ENCODE measurements at places on chromosomes 3 and 15. TPM values are rescaled to one million over a fixed set of nuclear protein-coding genes. Genes with fewer than 3 reads are reported as not detected.

The KCNMB3 gene
- total RNA-seq, result 1.4 TPM

The PTPRG gene
- 0.21 TPM for total RNA-seq

The P2RY1 gene
- 1.1 TPM for total RNA-seq

The CCDC39 gene
- not detected for total RNA-seq

The GP5 gene
- 0.28 TPM for total RNA-seq

The TTLL13 gene
- 1.1 TPM for total RNA-seq

The PLCH1 gene
- 0.58 TPM for total RNA-seq

The EFCAB12 gene
- 0.56 TPM for total RNA-seq

The FSTL1 gene
- 0.16 TPM for total RNA-seq

The NRROS gene
- 37.5 TPM for total RNA-seq

- DNase-seq, result no peak
Observed at GRCh38 chr3:171935261-171936123, 92.3 kb downstream of the TMEM212 start.

- DNase-seq, result no peak
Observed at GRCh38 chr3:128354788-128355542, 111.7 kb downstream of the DNAJB8 start.

GRCh38 chr3:122350814-122351418, 25.9 kb downstream of the CSTA start:
- DNase-seq, result no peak

- no peak for DNase-seq
Observed at GRCh38 chr3:69371816-69372215, 14.1 kb downstream of the FRMD4B start.

DNA sequence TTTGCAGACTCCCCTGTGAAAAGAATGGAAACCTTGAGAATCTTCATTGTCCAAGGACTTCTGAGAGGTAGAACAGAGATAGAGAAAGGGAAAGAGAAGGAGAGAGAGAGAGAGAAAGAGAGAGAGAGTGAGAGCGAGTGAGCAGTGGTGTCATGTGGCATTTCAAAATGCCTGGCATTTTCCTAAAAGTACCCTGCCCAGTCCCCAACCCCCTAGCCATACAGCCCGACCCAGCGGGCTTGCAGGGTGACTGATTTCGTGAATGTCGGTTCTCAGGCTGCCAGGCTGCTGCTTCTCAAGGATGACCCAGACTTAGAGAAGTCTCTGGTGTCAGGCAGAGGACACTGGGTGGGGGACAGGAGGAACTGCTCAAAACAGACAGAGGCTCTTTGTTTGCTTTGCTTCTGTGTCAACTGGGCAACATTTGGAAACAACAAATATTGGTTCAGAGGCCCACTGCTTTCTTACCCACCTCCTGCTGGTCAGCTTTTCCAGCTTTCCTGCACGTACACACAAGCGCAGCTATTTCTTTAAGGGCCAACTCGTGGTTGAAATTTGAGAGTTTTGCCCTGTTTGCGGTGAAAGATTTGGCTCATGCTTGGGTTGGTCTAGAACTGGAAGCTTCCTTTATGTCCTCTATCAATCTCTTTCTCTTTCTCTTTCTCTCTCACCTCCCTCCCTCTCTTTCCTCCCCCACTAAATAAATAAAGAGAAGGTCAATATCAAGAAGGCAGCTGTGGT, 3.7 kb upstream of the TF start:
- no peak for DNase-seq

DNA sequence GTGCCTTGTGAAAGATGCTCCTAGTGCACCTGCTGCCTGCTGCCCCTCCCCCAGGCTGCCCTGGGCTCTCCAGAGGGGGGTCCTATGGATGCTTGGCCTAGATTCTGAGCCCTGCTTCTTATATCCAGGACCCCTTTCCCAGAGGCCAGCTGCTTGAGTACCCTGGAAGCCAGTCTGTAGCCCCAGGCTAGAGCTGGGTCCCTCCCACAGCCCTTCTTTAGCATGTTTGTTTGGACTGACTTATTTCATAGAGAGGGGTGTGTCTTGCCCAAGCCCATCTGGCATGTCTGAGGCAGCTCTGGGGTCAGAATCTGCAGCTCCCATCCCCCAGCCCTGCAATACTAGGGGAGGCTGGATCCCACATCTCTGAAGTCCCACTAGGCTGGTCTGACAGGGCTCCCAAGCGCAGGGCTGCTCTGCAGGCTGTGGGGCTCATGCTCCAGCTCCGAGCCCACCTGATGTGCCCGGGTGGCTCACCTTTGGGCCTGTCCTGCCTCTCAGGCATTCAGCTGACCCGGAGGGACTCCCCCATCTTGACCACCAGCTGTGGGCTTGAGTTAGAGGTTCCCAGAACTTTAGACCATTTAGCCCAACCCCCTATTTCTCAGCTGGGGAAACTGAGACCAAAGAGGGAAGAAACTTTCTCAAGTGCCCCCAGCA, 3.1 kb downstream of the CHRNB4 start:
- DNase-seq, result no peak

- peak; percentile 63 for DNase-seq
Observed at GRCh38 chr3:136862617-136863322, 762 bp downstream of the NCK1 start.

DNA sequence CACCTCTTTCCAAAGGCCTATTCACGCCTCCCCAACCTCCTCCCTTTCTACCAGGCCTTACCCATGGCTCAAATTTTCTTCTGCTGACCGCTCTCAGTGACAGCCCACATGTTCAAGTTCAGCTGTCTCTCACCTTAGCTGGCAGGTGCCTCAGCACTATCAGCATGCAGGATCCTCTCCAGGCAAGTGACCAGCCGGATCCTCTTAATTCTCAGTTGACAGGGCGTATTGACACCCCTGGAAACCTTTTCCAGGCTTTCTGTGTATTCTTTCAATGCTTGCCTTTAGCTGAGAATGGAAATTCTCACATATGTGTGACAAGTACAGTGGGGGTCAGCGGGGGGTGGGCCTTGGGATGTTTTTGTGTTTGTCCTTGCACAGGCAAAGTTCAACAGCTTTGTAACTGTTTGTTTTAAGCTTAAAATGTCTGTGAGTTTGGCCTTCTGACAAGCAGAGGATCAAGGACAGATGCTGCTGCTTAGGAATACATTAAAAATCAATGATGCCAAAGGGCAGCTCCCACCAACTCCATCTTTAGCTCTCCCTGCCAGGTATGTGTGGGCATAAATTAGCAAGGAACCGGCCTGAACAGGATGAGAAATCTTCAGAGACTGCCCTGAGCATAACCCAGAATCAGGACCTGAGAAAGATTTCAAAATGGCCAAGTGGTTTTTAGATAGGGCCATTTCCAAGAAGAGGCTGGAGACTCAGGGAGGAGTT, 17.4 kb upstream of the BDH1 start:
- DNase-seq, result no peak

- DNase-seq, result no peak
Observed at GRCh38 chr15:89615135-89615534, 39.9 kb downstream of the TICRR start.

Data from activated CD8-positive, alpha-beta memory T cell treated with anti-CD3 and anti-CD28 coated beads, Interleukin-2, amount 10 ng/mL, durations not matched to agents 7 days and 5 days (primary cell).